Naive B cell (primary cell): ENCODE measurements at places on chromosomes 4 and X.

- DNase-seq = no peak
Measured at GRCh38 chr4:149799546-149799945, 16.1 kb downstream of the IQCM start.

DNA sequence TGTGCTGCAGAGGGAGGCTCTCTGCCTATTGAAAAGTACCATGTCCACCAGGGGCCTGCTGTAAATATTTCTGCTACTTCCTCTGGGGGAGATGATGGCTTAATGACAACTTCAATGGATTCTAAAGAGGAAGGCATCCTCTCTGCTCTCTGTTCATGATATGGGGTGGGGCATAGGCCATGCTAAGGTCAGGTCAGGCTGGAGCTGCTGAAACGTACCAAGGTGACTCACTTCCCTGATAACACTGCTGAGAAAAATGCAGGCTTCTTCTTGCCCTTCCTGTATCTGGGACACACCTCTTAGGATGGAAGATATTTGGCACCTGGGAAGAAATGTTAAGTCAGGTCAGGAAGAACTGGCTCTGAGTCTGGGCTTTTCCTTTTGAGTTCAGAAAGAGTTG is 31.5 kb downstream of the HS3ST1 start:
- no peak for DNase-seq

DNA sequence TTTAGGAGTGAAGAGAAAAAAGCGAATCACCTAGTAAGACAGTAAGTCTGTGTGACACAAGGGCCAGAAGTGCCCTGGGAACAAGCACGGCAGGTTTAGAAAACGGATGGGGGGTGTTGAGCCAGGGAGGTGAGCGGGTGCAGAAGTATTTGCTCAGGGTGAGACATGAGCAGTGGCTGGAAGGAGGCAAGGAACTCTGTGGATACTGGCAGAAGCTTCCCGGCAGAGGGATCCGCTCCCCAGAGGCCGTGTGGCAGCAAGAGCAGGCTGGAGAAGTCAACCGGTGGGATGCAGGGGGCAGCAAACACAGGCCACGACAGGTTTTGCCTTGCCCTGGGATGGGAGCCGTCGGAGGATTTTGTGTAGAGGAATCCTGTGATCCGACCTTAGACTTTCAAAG is 2.3 kb upstream of the UVSSA start:
- DNase-seq = no peak

DNA sequence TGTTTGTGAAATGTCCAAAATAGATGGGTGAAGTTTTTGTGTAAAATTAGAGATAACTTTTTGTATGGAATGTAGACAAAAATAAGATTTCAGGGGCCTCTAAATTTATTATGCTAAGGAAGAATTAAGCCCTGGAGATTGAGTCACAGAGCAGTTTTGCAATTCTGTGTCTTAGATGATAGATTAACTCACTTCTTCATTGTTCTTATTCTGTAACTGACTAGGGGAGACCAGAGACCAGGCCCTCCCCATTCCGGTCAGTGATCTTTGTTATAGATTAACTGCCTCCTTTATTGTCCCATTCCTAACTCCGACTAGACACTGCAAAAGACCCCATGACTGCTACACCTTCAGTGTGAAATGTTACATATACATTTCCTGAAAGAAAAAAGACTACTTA is 238.4 kb upstream of the TAPT1 start:
- no peak for DNase-seq

GRCh38 chrX:126658447-126658846 is 105.8 kb upstream of the DCAF12L1 start:
- DNase-seq = no peak

DNA sequence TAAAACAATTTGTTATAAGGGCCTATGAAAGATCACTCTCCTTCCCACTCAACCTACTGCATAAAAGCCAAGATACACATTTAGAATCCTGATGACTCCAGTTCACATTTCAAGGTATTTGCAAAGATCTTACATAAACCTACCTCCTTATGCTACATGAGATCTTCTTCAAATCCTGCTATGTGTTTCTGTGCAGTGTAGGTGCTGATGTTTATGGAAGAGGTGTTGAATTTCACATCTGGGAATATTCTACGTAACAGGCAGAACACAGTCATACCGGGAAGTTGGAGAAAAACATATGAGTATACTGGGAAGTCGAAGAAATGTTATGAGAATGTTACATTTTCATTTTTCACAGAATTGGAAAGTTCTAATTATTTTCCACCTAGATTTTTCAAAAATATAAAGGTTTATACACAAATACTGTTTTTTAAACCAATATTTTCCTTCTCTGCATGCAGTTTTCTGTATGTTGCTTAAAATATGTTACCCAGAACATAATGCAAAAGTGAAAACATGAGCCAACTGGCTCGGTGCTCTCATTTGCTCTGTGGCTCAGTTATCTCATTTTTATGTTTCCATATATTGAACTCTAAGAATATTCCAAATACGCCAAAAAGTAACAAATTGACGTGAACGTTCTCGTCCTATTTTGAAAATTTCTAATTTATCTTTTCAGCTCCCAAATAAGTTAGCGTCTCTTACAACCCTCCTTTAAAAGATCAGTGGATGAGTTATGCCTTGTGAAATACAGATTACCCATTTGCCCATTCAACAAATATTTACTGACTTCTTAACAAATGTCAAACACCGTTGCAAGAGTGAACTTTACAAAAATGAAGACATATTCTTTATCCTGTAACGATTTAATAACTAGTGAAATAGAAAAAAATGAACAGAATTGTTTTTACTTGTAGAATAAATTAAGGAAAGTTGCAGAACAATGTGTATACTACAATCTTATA is 899.3 kb downstream of the STIM2 start:
- DNase-seq = no peak

GRCh38 chr4:87114245-87115062 is 106.0 kb downstream of the KLHL8 start:
- DNase-seq = no peak

DNA sequence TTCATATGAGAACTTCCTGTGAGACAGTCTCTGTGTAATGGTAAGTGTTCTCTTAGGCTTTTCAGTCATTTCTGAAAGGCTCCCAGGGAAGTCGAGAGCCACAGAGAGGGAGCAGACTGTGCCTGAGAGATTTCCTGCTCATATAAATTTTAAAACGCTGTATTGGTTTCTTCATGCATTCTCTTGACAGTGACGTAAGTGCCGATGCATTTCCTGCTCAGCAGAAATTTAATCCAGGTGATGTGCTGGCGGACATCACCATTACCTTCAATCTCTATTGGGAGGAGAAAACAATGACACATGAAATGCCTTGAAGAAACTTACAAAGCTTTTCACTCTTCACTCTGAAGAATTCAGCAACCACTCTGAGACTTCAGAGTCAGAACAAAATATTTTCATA is 383.6 kb downstream of the BMPR1B start:
- DNase-seq = no peak

DNA sequence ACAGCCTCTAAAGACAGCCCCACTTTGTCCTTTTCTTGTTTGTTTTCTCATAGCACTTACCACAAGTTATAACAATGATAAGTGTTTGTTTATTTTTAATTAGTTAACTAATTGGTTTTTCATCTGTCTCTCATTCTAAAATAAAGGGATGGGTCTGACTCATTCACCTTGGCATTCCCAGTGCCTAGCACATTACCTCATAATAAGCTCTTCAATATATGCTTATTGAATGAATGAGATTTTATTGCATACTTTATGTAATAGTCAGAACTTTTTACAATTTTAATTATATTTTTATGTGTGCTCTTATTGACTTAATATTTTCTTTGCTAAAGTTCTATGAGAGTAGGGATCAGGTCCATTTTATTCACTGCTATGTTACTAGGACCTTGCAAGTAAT is 22.8 kb upstream of the PRKG2 start:
- DNase-seq = no peak

GRCh38 chr4:152682143-152682941 is 2.5 kb upstream of the TMEM154 start:
- no peak for DNase-seq

- DNase-seq = no peak
Measured at GRCh38 chr4:15173251-15173650, 171.0 kb downstream of the CPEB2 start.

DNA sequence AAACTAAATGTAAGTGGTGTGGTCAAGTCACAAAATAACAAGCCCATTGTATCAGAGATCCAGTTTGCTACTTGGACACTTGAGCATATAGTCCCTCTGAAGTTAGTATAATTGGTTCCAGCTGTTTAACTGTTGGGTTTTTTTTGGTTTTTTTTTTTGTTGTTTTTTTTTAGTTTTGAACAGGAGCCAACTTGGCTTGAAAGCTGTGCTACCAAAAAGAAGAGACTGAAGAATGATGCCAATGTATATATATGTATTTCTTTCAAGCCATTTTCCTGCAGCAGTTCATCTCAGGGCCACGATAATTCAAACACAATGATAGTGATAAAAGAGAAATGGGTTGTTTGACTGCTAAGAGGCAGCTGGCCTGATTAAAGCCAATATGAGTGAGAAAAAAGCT is 138.3 kb downstream of the PCDH18 start:
- no peak for DNase-seq

- no peak for DNase-seq
Measured at GRCh38 chr4:152351080-152351479, 184.8 kb downstream of the FBXW7 start.

DNA sequence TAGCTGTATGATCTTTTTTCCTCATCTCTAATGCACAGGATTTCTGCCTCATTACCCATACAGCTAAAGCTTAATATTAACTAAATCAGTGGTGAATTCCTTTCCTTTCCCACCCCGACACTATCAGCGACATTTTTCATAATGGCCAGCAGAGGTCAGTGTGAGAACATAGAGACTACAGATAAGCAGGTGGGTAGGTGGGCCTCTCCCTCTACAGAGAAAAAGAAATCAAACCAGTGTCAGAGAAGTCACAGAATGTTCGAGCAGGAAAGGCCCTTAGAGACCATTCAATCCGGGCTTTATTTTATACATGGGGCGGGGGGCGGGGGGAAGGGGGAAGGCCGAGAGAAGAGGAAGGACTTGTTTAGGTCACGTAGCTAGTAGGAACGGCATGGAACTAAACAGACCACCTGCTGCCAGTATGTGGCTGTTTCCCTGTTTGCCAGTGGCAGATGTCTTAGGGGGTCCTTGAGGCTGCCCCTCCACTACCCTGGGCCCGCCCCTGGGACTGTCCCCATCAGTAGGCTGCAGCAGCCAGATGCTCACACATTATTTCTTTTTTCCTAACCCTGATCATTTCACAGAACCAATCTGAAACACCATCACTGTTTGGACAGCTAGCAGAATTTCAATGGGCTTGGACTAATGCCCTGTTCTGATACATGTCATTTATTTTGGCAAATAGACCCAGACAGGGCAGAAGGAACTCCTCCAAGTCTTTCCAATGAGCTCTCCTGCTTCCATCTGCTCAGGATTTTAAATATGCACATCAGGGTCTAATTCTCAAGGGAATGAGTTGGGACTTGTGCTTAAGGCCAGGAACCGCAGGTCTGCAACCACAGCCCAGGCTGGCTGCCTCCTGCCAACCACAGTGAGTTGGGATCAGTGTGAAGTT is 133.4 kb downstream of the ATG4A start:
- DNase-seq = no peak

DNA sequence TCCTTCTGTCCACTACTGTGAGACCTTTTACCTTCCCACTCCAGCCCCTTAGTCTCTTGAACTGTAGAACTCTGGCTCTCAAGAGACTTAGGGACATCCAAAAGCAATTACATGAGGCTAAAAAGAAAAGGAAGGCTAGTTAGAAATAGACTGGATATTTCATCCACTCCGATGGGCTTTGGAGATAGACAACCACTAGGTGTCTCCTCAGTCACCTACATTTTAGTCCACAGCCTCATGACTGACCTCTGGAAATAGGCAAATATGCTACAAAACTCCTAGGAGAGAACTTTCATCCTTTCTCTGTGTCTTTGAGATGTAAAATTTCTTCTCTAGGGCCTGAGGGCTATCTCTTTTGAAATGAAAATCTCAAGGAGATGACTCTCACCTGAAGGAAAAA is 45.1 kb upstream of the LAMP2 start:
- no peak for DNase-seq

- no peak for DNase-seq
Measured at GRCh38 chrX:118115953-118116712, 477 bp downstream of the KLHL13 start.

DNA sequence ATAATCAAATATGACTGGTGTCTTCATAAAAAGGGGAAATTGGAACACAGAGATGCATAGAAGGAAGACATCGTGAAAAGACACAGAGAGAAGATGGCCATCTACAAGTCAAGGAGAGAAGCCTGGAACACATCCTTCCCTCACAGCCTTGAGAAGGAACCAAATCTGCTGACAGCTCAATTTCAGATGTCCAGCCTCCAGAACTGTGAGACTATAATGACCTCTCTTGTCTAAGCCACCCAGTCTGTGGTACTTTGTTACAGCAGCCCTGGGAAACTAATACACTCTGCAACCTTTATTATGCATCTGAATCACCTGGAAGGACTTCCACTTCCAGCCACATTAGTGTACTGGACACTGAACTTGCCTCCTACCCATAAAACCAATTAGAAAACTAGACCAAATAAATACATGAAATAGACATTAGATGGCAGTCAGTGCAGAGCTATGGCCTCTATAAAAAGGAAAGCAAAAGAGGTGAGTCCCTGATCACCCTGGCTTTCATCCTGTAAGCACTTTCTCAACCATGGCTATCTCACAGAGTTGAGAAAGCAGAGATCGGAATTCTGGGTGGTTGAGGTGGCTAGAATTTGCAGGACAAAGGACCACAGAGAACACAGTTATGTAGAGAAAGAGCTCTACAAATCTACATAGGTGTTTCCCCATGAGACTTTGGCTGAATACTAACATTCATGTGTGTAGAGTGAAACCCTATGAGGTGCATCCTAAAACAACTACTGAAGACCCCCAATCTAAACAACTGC is 25.7 kb downstream of the GAB3 start:
- no peak for DNase-seq

GRCh38 chr4:76148142-76148865 is at the start of gene NUP54:
Gene NUP54 (minus strand): TSS chr4:76148397. CDS start chr4:76148374, 23 bp downstream.
- DNase-seq = peak; percentile 90

DNA sequence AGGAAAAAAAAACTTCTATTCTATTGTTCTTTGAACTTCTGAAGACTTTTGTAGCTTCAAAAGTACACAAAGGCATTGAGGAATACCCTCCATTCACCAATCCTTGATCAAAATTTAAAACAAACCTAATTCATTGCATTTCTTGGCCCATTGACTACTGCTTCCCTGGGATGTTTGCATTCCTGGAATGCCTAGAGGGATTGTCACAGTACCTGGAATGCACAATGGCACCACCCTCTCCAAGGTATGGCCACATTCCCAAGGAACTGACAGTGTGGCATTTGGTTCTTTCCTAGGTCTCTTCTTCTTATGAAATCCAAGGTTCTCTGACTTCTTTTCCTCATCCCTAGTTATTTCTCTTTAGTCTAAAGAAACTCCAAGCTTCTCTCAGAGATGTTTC is 600.7 kb downstream of the CCSER1 start:
- no peak for DNase-seq

DNA sequence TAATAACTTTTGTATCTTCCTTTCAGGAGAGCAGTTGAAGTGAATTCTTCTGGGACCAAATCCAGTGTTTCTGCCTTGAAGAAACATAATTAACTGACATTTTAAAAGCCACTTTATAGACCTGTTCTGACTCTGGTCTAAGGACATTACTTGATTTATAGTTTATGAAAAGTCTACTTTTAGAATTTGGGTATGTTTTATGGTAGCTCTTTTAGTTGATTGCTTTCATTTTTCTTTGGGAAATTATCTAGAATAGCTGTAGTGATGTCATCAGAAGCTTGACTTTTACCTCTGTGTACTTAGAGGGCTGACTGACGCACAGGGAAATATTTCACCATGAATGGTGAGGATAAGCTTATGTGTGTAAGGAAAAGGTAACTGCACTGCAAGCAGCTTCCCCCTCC is 131.8 kb upstream of the LIMCH1 start:
- DNase-seq = no peak
